Fibroblast of skin of abdomen (primary cell): ENCODE measurements at places on chromosomes 1 and 21.

DNA sequence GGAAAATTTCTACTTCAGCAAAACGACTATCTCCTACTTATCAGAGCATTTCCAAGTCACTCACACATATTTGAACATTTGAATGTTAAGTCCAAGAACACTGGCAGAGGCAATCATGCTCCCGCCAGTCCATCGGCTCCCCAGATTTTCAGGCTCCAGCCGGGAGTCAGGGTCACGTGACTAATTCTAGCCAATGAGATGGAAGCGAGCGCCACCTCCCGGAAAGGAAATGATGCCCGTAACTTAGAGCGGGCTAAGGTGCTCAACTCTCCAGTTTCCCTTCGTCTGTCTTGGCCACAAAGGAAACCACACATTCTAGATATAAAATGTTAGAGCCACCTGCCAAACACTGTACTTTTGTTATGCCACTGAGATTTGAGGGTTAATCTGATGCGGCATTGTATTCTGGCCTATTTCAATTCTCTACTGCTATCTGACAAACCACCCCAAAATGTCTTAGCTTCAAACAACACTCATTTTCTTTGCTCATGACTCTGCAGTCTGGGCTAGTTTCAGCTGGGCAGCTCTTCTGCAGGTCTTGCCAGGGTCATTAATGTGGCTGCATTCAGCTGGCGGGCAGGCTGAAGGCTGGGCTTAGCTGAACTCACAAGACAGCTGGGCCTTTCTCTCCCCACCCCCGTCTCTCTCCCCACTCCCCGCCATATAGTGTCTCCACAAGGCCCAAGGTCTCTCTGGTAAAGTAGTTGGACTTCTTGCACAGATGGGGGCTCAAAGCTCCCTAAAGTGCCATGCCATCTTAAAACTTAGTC, 16.5 kb upstream of the LHX4 start:
- no peak for DNase-seq

GRCh38 chr1:71651214-71651613, 570.4 kb upstream of the ZRANB2 start:
- no peak for DNase-seq

GRCh38 chr1:14535619-14536355, 62.7 kb upstream of the KAZN start:
- DNase-seq: no peak

- DNase-seq: no peak
Measured at GRCh38 chr1:206760590-206760989, 10.0 kb upstream of the IL19 start.

DNA sequence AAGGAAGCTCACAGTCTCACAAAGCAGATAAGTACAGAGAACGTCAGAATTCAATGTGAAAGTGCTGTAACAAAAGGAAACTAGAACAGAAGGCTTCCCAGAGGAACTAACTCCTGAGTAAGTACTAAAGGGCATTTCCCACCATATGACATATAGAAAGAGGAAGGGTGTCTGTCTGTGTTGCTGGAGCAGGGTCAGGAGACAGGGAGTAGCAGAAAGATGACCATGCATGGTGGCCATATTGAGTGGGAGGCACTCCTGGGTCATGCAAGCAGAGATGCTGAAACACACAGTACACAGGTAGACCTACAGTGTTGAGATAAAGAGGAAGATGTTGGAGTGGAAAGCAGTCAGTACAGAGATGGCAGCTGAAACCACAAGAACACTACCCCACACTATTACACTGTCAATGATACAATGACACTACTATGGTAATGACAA, 47.3 kb downstream of the SLC25A24 start:
- DNase-seq: no peak

DNA sequence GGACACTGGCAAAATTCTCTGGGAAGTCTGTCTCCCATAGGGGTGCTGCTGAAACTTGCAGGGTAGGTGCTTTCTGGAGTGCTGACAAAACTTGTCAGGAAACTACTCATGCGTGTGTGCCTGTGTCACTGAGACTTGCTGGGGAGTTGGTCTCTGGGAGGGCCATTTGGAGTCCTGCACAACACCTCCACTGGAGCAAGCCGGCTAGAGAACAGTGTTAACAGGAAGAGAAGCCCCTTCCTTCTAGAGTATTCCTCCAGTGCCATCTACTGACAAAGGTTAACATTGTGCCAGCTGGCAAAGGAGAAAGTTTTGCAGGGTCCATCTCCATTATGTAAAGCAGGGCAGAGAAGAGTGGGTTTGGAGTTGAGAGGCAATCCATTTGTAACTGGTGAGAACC, 30.0 kb downstream of the ZMYM4 start:
- DNase-seq: peak; percentile 31

DNA sequence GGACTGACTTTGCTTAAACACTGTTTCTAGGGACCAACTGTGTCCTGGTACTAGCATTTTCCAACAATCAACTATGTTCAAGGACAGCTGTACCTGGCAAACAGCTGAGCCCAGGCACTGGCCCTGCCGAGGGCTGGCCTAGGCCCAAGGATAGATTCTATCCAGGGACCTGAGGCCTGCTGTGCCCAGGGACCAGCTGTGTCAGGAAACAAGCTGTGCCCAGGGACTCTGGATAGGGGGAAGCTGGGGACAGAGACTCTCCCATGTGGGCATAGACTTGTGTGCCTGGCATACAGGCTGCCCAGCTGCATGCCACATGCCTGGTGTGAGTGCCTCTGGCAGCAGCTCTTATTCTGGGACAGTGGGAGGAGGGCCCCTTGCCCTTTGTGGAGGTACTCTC, 38.1 kb upstream of the POU3F1 start:
- no peak for DNase-seq
